ENCODE measurements at places on chromosomes 12 and 14.

DNA sequence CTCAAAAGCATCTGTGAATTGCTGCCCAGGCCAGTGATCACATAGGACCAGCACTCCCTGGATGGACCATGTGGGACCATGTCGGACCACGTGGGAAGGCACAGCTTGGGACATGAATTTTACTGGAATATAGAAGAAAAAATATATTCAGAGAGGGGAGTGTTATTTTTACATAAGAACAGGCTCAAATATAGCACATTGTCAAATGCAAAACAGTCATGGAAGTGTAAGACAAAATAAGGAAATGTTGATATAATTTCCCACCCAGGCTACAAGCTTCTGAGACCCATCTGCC is 68.3 kb downstream of the CMKLR1 start:
- no peak for DNase-seq

GRCh38 chr12:129063600-129063999 is 210.3 kb downstream of the GLT1D1 start:
- no peak for DNase-seq

GRCh38 chr14:104344818-104345620 is 206.6 kb downstream of the KIF26A start:
- no peak for DNase-seq

DNA sequence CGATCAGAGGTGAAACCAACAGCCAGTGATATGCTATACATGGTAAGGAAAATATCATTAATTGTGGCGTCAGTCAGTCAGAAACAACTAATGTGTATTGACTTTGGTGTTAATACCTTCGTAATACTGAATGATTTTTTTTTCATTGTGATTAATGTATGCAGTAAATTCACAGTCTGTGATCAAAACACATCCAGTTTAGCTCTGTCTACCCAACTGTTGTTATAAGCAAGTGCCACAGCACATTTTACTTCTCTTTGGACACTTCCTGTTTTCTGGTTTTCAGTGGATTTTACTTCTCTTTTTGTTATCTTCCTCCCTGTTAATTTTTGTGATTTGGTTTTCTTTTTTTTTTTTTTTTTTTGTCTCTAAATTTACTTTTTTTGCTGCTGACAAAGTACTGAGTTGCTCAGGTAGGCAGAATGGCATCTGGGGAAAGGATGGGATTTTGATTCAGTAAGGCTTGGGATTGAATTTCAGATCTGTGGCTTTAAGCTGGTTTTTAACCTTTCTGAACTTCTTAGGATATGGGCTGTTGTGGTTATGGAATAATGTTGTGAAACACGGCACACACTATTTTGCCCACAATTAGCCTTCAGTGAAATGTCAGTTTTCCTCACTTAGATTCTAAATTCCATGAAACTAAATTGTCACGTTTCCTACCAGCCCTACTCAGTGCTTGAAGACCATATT is 604 bp downstream of the GLIPR1 start:
- no peak for DNase-seq

- DNase-seq: no peak
Observed at GRCh38 chr12:88132392-88132791, 9.5 kb downstream of the CEP290 start.

- no peak for DNase-seq
Observed at GRCh38 chr14:54738009-54738408, 164.6 kb downstream of the GCH1 start.

DNA sequence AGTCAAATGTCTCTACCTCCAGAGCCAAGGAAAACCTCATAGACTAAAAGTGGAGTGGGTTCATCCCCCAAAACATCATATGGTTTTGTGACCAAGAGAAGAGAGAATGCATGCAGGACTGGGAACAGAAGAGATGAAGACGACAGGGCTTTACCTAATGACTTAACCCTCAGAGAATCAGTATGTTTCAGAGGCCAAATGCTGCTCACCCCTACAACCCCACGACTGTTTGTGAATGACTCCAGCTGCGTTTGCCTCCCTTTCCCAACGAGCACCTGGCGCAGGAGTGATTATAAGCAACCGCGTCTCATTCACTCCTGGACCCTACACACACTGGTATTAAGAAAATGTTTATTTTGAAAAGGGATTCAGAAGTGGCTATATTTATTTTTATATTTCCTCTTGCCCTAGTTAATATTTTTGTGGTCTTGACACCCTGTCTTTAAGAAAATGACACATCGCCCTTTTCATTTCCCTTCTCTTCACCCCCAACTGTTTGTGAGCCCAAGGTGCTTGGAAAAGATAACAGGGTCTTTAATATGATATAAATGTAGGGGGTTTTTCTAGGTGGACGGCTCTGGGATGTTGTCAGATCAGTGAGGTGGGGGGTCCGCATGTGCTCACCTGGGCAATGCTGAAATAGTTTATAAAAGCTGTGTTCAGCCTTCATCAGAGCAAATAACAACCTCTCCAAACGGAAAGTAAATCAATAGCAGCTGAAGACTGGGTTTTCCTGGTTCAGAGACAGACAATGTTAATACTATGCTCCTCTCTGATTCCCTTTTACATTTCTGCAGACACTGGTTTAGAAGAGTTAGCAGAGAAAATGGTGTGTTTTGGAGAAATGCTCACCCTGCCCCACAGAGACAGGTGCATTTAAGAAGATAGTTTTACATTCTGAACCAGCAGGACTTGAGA is 77.7 kb downstream of the SLC15A4 start:
- no peak for DNase-seq

GRCh38 chr14:91509083-91509877 is 830 bp downstream of the PPP4R3A start:
- DNase-seq: peak; percentile 25

GRCh38 chr12:83960767-83961166 is 951.8 kb downstream of the SLC6A15 start:
- no peak for DNase-seq

- no peak for DNase-seq
Observed at GRCh38 chr12:104751594-104751993, 206.5 kb downstream of the SLC41A2 start.

DNA sequence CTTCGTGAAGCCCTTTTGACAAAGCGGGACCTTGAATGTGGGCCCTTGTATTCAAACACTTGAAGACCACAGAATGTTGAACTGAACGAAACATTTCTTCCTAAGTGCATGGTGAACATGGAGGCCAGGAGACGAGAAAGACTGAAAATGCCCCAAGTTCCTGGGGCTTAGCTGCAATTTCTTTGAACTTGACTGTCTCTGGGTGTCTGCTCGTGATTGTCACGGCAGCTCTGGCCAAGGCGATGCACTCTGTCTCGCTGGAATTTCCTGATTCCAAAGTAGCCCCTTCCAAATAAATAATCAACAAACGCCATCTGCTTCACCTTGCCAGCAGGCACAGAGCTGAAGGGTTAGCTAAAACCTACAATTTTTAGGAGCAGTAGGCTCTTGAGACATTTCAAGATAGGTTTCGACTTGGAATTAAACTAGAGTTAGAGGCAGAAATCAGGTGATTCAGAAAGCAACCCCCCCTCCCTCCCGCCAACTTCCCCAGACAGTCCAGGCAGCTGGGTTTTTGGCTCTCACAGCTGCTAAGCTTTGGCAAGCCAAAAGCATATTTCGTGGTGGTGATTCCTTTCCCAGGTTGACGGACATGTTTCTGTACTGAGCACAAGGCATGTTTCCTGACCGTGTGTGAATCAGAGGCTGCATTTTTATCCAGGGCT is 13.5 kb upstream of the IRF2BPL start:
- DNase-seq: no peak

DNA sequence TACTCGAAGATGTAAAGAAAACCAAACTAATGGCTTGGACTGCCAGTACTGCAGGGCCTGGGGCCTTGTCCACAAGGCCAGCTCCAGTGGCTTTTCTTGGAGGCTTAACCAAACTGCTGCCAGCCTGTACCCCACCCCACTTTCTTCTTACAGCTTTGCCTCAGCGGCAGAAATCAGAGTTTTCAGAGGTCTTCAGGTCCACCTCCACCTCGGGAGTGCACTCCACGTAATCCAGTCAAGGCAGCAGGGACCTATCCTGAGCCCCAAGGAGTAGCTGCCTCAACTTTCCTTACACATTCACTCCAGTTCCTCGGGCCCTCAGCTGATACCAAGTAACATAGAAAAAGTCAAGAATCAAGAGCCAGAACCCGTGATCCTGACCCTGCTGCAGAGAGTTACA is 19.6 kb downstream of the PRMT8 start:
- DNase-seq: no peak

- no peak for DNase-seq
Observed at GRCh38 chr12:58832920-58833319, 87.4 kb downstream of the LRIG3 start.

- DNase-seq: no peak
Observed at GRCh38 chr12:46798056-46798455, 27.7 kb downstream of the SLC38A4 start.

DNA sequence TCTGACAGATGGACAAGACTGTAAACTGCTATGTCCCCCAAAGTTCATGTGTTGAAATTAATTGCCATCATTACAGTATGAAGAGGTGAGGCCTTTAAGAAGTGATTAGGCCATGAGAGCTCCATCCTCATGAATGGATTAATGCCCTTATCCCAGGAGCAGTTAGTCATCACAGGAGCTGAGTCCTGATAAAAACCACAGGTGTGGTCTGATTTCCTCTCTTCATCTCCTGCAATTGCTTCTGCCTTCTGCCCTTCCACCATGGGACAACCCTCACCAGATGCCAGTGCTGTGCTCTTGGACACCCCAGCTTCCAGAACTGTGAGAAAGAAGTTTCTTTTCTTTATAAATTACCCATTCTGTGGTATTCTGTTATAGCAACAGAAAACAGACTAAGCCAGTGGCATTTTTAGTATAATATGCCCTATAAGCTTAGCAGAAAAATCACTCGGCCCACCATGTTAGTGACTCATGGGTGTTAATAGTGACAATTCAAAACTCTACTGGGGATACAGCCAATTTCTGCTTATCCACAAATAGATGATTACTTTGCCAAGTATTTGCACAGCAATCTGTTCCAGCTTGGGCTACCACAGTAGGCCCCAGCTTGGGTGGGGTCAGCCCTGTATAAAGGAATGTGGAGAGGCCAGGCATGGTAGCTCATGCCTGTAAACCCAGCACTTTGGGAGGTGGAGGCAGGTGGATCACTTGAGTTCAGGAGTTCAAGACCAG is 129.0 kb upstream of the BCL2L14 start:
- no peak for DNase-seq

DNA sequence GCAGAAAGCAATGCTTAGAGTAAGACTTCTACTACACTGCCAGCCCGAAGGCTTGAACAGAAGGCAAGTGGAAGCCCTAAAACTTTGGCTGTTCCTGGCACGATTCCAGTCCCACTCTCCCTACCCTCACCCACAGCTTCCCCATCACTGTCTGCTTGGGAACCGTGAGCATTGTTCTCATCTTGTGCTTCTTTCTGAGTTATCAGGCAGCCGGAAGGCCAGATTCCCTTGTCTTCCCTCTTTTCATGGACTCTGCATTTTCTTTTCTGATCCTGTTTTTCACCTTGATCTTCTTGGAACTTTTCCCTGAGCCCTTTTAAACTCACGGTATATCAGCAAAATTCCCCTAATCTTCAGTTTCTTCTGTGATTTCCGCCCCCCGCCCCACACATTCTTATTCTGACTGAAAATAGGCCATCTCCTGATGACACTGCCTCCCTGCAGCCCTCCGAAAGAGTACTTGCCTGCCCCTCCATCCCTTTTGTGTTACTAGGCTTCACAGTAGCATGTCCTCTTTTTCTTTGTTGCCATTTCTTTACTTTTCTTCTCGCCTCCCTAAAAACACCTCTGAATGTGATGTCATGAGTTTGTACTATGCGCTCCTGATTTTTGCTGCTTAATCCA is 29.9 kb downstream of the RCOR1 start:
- DNase-seq: peak; percentile 27

GRCh38 chr12:45354399-45354798 is 138.5 kb downstream of the ANO6 start:
- DNase-seq: no peak

DNA sequence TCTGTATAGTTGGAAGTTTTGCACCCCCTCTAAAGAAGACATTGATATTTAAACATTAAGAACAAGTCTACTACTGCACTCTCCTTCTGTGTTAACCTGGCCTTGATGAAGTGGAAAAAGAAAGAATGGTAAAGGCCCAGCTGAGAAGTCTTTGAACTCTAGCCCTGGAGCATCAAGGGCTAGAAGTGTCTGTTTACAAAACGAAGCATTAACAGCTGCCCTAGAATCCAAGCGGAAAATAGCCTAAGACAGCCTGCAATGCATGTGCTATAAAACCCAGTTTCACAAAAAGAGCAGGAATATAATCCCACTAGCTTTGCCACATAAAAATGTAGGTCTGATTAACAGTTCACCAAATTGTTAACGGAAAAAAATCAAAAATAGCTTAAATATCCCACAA is 60.5 kb downstream of the NUMB start:
- DNase-seq: no peak

GRCh38 chr12:49683599-49684309 is 23.5 kb downstream of the FMNL3 start:
- no peak for DNase-seq

GRCh38 chr14:61474701-61475100 is 153.3 kb downstream of the PRKCH start:
- no peak for DNase-seq

DNA sequence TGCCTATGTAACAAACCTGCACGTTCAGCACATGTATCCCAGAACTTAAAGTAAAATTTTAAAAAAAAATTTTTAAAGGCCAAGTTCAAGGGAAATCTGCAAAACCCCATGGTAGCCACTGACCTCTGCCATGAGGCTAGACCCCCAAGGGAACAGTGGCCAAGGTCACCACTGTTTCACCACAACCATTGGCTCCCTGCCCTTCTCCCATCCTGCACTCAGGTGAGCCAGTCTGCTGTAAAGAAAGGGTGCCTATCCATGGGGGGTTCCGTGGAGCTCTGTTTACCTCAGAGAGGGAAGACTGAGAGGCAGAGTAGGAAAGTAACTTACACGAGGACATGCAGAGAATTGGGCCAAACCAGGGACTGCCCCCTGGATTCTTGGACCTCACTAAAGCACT is 38.6 kb downstream of the VWF start:
- DNase-seq: no peak

- DNase-seq: no peak
Observed at GRCh38 chr12:28870839-28871440, 278.1 kb upstream of the FAR2 start.

GRCh38 chr14:41607304-41607775 is 664 bp downstream of the LRFN5 start:
- no peak for DNase-seq

- DNase-seq: no peak
Observed at GRCh38 chr14:71728386-71728785, 203.8 kb upstream of the RGS6 start.

DNA sequence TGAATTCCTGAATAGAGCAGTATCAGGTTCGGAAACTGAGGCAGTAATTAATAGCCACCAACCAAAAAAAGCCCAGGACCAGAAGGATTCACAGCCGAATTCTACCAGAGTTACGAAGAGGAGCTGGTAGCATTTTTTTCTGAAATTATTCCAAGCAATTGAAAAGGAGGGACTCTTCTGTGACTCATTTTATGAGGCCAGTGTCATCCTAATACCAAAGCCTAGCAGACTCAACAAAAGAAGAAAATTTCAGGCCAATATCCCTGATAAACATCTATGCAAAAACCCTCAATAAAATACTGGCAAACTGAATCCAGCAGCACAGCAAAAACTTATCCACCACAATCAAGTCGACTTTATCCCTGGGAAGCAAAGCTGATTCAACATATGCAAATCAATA is 202.3 kb upstream of the SLC16A7 start:
- no peak for DNase-seq

- DNase-seq: no peak
Observed at GRCh38 chr14:94056579-94057308, 24.3 kb downstream of the DDX24 start.

- peak; percentile 89 for DNase-seq
Observed at GRCh38 chr14:104976198-104977007, 1.8 kb downstream of the AHNAK2 start.

Data from BE2C (cell line).